ENCODE measurements at places on chromosomes 7 and 10. TPM values are rescaled to one million over a fixed set of nuclear protein-coding genes. Genes with fewer than 3 reads are reported as not detected.

DNA sequence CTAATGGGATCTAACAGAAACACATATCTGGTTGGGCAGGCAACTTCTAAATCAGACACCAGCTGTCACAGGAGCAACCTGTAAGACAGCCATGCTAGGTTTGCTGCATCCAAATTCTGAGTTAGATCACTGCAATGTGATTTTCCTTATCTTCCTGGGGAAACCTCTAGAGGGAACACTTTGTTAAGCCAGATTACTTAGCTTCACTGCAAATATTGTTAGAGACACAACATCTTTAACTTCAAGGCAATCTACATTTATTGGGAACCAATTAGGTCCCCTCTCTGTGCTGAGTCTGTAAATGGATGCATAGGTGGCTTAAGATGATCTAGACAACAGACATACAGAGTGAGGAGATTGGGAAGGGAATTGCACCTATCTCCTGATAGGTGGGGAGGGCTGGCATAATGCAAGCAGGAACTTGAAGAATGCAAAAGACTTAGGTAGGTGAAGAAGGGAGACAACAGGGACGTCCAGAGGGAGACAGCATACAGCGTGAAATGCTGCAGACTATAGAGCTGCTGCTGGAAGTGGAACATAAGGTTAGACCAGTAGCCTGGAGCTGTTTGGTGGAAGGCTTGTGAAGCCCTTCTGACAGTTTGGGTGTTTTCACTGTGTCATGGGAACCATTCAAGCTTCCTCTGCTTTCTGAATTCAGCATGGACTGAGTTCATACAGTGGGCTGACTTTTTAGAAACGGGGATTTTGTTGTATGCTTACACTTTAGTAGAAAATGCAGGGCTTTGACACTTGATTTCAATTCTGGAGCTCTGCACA lies 109.8 kb upstream of the ELMO1 start:
- DNase-seq: no peak

DNA sequence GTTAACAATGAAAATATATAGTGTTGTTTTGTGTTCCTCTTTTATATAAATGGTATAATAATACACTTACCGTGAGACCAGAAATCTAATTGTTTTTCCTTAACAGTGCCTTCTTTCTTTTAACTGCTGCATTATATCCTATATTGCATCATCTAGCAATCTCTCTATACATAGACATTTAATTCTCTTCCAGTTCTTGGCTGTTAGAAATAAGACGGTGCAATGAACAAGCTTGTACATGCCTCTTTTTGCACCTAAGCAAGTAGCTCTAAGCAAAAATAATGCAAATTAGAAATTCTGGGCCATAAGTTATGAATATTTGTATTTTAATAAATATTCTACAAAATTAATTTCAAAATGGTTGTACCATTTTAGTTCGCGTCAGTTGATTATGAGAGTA lies 55.9 kb upstream of the AHR start:
- DNase-seq: no peak

GRCh38 chr10:35821339-35821911 lies 179.3 kb upstream of the FZD8 start:
- DNase-seq: no peak

- DNase-seq: no peak
Measured at GRCh38 chr7:2982401-2982800, 61.3 kb downstream of the CARD11 start.

- DNase-seq: no peak
Measured at GRCh38 chr7:25459057-25459456, 230.8 kb upstream of the NPVF start.

DNA sequence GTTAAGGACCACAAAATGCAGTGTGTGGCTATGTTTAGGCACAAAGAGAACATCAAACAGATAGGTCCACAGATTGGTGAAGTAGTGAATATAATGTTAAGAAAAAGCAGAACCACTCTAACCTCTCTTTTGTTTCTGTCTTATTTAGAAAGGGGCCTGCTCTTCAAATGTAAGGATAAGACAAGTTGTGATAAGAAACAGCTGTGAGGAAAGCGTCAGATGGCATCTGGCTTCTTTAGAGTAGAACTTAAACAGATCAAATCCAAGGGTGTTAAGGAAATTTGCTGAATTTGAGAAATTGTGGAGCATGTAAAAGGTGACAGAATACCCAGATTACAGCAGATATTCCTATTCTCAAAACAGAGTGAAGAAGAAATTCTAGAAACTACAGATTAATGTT lies 151.0 kb upstream of the LRGUK start:
- DNase-seq: no peak

DNA sequence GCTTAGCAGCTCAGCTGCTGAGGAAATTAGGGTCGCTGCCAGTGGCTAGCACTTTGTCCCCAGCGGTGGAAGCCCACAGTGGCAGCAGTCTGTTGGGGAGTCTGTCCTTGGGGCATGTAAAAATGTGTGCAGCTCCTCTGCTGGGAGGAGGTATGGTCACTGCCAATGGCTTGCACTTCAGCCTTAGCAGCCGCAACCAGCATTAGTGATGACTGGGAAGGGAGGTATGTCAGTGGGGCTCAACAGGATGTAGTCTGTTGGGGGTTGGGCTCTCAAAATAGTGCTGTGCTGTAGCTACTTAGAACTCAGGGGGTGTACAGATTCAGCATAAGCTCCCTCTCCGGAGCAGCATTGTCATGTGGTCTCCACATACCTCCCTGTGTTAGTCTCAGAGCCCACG lies 189.9 kb downstream of the ZEB1 start:
- DNase-seq: no peak

DNA sequence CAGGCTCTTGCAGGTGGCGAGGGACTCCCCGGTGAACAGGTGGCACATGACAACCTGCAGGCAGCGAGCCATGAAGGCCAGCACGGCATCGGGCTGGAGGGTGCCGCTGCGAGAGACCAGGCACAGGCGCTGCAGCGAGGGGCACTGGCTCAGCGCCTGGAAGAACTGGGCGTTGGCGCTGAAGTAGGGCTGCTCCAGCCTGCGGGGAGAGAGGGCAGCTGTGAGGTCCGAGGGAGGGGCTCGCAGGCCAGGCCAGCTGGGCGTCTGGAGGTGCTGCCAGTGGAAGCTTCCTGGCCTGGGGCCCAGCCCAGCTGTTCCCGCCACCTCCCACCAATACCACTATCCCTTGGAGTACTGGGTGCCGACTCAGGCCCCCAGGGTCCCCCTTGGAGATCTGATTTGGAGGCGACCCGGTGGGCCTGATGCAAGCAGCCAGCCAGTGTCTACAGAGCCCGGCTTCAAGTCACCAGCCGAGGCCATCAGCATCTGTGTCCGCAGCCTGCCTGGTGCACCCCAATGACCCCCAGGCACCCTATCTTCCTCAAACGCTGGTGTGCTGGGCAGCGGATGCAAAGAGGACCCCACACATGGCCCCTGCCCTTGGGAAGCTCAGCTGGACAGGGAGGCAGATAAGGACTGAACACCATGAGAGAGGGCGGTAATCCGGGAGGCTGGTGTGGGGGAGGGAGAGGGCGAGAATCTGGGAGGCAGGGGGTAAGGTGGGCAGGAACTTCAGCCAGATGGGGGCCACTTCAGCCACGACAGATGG lies 67.8 kb upstream of the TNRC18 start:
- DNase-seq: no peak

DNA sequence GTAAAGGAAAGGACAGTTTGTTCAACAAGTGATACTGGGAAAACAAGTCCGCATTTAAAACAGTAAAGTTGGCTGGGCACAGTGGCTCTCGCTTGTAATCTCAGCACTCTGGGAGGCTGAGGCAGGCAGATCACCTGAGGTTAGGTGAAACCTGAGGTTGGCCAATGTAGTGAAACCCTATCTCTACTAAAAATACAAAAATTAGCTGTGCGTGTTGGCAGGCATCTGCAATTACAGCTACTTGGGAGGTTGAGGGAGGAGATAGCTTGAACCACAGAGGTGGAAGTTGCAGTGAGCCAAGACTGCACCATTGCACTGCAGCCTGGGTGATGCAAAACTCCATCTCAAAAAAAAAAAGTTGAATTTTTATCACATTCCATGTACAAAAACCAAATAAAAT lies 35.7 kb downstream of the ZNF92 start:
- no peak for DNase-seq

- no peak for DNase-seq
Measured at GRCh38 chr7:77571801-77572200, 34.7 kb downstream of the PTPN12 start.

DNA sequence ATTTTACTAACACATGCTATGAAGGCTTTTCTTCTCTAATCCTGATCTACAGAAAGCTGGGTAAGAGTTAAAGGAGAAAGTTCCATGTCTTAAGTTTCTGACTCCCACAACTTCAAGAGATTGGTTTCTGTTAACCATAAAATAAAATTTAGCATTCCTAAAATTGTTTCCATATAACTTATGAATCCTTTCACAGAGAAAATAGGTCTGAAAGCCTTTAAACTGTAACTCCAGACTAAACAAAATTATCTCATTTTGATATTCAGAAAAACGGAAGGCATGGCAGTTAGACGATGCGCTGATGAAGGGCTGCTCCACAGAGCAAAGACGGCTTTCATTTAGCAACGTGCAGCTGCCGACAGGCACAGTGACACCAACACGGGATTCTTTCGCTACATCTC lies 133.3 kb downstream of the SLC25A13 start:
- DNase-seq: no peak

- no peak for DNase-seq
Measured at GRCh38 chr10:19920075-19920726, 104.0 kb downstream of the PLXDC2 start.

- no peak for DNase-seq
Measured at GRCh38 chr7:73602721-73603651, 21.3 kb downstream of the MLXIPL start.

DNA sequence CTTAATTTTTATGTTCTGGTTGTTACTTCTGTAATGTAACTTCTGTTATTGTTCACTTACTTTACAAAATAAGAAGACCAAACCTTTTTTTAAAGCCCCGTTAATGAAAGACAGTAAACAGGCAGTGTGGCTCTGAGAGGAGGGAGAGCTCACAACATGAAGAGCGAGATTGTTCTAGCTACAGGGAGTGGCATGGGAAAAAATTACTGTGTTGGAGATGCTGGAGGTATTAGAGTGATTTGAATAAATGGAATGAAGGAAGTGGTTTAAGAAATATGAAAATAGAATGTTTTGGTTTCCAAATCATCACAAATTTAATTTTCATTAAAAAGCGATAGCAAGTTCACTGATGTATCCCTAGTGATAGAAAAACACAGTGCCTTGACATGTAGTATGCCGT lies 31.8 kb downstream of the REEP3 start:
- no peak for DNase-seq

TAS2R41 gene
- total RNA-seq: not detected

TRUB1 gene
- 110 TPM for total RNA-seq

SPDYE8 gene
- total RNA-seq: 0.24 TPM

OR2A5 gene
- not detected for total RNA-seq

TRIM74 gene
- total RNA-seq: not detected

PRKAR2B gene
- 15.4 TPM for total RNA-seq

CDHR1 gene
- 0.03 TPM for total RNA-seq

All from SJSA1 (cell line).